ENCODE measurements at places on chromosomes 6 and 20. TPM values are rescaled to one million over a fixed set of nuclear protein-coding genes. Genes with fewer than 3 reads are reported as not detected.
A peak's percentile ranks its signal among the peaks of the same experiment; 100 is the strongest.

- DNase-seq = no peak
These were observed 527.1 kb downstream of the QKI start for GRCh38 chr6:163941624-163941976.

DNA sequence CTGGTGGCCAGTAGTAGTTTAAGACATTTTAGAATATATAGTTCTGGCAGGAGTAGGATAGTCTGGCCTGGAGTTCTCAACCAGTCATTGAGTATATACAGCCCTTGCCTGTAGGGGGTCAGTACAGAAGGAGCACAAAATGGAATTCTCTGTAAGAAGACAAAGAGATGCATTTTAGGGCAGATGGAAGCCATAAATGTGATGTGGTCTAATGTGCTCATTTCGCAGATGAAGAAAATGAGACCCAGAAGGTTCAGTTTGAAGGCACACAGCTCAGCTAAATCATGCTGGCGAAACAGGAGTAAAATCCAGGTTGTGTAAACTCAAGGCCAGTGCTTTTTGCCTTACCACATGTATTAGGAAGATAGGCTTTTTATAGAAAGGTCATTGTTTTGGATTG, 29.6 kb downstream of the QKI start:
- no peak for DNase-seq

GRCh38 chr6:150606168-150606591, 6.5 kb downstream of the PLEKHG1 start:
- DNase-seq = no peak

GRCh38 chr6:43817192-43817591, 47.2 kb downstream of the VEGFA start:
- no peak for DNase-seq

GRCh38 chr6:49430866-49431265, 32.2 kb downstream of the MMUT start:
- DNase-seq = no peak

- no peak for DNase-seq
These were observed 7.6 kb downstream of the CSNK2A1 start for GRCh38 chr20:535958-536357.

- no peak for DNase-seq
These were observed 205.5 kb downstream of the ZNF217 start for GRCh38 chr20:53387983-53388675.

GLP1R gene
- 0.36 TPM for total RNA-seq

- no peak for DNase-seq
These were observed 458.7 kb upstream of the AGPAT4 start for GRCh38 chr6:161732594-161732993.

GRCh38 chr20:11188843-11189603, 515.2 kb upstream of the JAG1 start:
- no peak for DNase-seq

GPX5 gene
- total RNA-seq = not detected

TPX2 gene
- total RNA-seq = 0.81 TPM

PGC gene
- not detected for total RNA-seq

- no peak for DNase-seq
These were observed 44.3 kb upstream of the MYL9 start for GRCh38 chr20:36496707-36497669.

DNA sequence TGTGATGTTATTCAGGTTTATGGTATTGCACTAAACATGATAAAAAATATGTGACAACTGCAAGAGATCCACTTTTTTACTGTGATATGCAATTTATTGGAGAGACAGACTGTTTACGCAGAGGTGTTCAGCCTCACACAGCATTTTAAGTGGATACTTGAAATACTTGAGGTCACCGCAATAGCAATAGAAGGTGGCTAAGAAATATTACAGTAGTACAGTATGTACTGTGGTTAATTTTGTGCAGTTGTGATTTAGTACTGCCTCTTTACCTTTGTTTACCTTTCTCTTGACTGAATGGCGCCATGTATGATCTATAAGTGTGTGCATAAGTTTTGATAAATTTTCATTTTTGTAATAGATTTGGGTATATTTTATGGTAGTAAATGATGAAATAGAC, 17.4 kb downstream of the MACROD2 start:
- DNase-seq = no peak

SLC22A1 gene
- total RNA-seq = 1.2 TPM

PROKR2 gene
- total RNA-seq = not detected

DNA sequence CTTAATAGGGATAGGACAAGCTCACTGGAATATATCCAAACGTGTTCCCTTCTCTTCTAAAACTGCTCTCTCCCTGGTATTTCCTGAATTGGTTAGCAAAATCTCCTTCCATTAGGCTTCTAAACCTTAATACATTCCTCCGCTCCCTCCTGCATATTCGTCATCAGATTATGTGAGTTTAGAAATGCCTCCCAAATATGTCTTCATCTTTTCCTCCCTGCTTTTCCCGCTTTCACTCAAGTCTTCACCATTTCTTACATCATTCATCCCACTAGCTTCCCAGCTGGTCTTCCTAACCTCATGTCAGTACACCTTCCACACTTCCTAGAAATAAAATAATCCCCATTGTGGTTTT, 26.9 kb downstream of the SLC22A16 start:
- DNase-seq = no peak

DNA sequence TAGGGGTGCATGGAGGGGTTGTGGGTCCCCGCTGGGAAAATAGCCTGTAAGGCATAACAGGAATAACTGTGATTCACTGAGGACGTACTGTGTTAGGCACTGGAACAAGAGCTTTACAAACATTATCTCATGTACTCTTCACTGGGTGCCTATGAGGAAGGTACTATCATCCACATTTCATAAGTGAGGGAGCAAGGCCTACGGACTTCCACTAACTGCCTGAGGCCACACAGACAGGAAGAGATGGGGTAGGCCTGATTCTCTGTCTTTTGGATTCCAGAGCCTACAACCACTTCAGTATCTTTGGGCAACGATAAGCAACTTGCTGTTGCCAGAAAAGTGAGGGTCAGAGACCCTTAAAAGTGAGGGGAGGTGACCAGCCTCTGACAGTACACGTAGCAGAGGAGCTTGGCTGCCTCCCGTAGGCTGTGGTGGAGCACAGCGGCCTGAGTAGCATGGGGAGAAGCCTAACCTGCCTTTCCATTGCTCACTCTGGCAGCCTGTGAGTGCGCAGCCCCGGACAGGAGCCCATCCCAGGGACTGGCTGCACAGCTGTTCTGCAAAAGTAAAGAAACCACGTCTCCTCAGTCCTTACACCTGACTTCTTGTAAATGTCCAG, 30.4 kb downstream of the PSMB1 start:
- DNase-seq = no peak

VSX1 gene
- not detected for total RNA-seq

DNA sequence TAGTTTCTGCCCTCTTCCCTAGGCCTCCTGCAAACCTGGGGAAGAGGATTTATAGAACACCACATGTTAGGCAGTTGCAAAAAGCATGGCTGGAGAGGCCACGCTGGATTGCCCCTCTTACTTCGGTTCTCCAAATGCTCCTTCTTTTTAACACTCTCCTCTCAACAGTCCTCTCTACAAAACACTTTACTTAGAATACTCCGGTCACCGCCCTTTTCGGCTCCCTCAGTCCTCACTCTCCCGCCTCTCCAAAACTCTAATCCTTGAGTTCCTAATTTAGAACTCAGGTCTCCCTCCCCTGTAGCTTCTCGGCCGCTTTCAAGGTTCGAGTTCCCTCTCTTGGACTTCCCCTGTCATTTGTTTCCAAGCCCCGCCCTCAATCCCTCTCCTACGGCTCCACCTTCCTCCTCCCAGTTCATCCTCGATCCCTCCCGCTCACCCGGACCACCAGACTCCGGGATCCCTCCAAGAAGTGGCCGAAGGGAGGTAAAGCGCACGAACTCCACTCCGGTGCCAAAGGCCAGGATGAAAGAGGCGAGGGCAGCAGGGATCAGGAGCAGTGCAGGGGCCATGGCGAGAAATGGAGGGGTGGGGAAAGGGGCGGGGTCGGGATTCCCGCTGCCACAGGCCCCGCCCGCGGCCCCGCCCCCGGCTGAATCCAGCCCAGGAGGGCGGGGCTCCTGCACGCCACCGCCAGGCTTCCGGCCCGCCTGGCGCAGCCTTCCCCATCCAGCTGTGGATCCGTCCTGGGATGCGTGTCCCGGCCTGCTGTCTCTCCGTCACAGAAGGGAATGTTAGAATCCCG, at the start of gene NRM:
TSS of gene NRM (minus strand) at position 582 of the 805 bp plus-strand sequence. CDS start at position 572, 10 bp downstream.
- peak; percentile 88 for DNase-seq

DNA sequence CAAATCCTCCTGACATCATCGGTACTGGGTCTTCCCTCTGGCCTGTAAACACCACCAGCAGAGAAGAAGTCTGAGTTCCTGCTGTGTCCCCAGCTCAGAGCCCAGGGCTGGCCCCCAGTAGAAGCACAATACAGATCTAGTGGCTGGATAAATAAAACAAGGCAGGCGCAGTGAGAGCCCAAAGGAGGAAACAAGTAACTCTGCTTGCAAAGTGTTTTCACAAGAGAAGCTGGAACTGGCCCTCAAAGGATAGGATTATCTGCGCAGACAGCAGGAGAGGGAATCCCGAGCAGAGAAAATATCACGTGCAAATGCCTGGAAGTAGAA, 205.1 kb downstream of the ZDHHC14 start:
- no peak for DNase-seq

TNNC2 gene
- 0.57 TPM for total RNA-seq

DNA sequence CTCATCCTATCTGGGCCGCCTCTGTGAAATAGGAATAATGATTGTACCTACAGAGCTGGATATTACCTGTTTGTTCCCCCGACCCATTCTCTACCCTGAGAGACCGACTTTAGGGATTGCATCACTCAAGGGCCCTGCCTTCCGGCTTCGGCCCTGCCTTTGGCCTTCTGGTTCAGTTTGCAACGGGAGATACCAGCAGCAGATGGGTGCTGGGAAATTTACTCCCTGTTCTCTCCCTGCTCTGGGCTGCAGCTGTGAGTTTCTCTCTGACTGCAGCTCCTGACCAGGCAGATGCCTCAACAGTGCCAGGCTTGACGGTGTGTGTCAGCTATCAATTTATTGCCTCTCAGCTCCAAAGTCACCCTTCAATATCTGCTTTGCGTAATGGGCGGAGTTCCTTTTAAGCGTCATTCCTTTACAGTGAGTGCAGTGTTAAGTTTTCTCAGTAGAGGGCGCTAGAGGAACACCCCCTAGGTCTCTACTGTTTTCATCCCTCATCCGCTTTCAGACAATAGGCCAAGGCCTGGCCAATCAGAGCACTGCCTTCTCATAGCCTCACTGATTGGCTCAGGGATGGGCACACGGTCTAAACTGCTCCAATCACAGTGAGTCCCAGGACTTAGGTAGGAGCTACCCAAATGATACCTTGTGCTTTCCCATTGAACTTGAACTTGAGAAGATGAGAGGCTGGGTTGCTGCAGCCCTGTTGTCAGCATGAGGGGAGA, 30.0 kb downstream of the KCNG1 start:
- no peak for DNase-seq

THEMIS gene
- 5.6 TPM for total RNA-seq

SRPK1 gene
- total RNA-seq = 72.9 TPM

DNA sequence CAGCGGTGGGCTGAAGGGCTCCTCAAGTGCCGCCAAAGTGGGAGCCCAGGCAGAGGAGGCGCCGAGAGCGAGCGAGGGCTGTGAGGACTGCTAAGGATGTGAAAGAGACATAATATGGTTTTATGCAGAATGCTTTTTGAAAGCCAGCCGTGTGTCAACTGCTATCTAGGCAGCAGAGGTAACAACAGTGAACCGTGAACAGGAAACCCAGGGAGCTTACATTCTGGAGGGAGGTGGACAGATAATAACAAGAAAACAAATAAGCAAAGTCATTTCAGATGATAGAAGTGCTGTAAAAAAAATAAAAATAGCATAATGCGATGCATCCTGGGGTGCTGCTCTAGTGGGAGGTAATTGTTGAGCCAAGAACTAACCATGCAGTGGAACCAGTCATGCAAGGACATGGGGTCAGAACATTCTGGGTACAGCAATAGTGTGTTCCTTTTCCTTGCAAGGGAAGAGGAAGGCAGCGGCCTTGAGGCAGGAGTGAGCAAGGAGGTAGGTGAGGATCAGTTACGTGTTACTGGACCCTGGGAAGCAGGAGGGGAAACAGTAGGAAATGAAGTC, 134.4 kb upstream of the TMEM170B start:
- DNase-seq = no peak

RSPO4 gene
- not detected for total RNA-seq

- DNase-seq = no peak
These were observed 870 bp downstream of the PAK5 start for GRCh38 chr20:9838035-9838377.

DNA sequence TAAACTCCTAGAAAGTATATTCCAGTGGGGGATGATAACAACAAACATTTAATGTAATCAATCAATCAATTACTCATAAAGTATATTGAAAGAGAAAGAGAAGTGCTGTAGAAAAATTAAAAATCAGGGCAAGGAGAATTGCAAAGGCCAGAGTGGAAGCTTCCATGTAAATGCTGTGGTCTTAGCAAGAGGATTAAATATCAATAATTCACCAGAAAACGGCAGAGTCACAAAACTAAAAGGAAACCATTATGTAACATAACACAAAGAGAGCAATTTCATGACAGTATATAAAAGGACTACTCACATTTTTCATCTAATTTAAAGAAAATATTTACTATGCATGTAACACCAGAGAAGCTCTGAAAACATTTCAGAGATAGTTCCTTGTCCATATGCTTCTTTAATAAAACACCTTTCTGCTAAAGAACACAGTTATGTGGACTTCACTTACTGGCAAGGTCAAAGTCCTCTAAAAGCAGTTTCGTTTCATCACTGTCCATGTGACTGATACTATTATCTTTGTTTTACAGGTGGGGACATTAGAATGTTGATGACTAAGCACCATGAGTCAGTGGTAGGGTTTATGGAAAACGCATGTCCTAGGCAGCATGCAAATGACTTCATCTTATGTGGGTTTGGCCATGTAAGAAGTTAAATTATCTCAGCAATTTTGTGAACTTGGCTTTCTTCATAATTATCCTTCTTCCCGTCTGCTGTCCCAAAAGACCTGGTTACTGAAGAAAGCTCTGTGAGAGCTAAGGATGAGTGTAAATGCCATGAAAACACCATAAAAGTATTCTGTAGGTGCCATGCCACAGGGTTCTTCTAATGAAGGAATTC, 185.8 kb upstream of the TENT5A start:
- no peak for DNase-seq

DNA sequence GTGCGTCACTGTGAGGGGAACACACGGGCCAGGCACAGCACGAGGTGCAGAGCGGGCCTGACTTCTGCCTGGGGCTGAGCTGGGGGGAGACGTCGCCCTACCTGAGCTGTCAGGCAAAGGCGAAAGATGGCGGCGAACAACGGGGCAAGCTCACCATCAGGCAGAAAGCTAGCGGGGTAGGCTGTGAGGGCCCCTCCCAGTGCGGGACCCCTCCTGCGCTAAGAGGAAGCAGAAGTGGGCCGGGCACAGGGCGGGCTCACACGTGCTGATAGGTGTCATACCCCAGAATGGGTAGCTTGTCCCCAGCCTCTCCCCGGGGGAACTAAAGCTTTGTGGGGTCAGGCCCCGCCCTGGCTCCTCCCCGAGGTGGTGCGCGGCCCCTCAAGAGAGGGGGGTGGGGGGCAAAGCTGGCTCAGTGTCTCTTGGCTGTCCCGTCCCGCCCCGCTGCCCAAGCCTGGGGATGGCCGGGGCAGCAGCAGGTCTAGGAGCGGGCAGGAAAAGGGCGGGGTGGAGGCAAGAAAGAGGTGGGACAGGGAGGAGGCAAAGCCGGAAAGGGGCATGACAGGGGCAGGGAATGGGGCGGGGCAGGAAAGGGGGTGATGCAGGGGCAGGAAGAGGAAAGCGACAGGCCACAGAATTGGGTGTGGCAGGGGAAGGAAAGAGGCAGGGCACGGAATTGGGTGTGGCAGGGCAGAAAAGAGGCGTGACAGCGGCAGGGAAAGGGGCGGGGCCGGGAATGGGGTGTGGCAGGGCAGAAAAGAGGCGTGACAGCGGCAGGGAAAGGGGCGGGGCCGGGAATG, 14.7 kb downstream of the UCKL1 start:
- DNase-seq = peak; percentile 76
